ENCODE measurements at places on chromosomes 12 and 14.

DNA sequence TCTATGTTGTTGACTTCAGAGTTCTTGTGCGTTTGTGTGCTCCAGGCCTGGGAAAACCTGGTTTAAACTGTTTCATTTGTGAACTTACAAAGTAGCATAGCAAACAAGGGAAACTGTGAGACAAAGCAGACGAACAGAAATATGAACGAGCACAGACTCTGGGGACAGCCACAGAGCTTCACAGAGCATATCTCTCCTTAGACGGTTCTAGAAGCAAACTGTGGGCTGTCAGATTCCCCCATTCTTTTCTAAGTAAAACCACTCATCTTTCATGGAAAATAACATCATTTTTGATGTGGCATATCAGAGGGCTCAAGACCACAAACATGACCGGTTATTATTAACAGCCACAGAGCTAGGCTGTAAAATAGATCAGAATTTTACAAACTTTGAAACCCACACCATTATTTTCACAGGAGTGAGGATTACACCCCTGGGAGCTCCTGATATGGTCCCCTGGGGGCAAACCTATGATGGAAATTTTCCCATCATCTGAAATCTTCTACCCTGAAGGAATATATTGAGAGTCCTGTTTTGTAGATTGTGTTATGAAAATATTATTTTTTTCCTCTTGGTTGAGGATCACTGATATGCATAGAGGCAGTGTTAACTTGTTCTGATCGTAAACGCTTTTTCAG lies 102.0 kb downstream of the ADGRD1 start:
- no peak for DNase-seq

DNA sequence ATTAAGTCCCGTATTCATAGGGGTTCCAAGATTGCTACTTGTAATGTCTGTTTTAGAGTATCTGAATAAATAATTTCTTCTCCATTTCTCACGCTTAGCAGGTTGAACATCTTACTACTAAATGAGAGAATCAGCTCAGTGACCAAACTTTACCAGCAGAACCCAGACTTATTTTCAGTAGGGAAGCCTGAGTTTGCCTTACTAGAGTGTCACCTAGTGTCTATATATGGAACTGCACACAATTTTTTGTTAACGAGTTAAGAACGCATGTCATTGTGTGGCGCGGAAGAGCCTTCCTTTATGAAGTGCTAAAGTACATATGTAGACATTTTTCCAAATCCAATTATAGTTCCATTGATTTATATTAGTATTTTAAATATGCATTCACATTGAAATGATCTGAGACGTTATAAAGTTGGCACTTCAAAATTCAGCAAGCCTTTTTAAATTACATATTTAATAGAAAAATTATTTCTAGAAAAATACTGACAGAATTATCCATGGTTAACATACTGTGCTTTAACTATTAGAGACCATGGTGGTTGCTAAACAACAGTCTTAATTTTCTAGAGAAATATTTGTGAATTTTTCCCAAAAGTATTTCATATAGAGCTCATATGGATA lies 88.3 kb downstream of the RPS29 start:
- DNase-seq = peak; percentile 43

- no peak for DNase-seq
Observed at GRCh38 chr12:110782094-110782493, 39.4 kb upstream of the PPP1CC start.

GRCh38 chr14:41062826-41063225 lies 543.9 kb upstream of the LRFN5 start:
- DNase-seq = peak; percentile 5

DNA sequence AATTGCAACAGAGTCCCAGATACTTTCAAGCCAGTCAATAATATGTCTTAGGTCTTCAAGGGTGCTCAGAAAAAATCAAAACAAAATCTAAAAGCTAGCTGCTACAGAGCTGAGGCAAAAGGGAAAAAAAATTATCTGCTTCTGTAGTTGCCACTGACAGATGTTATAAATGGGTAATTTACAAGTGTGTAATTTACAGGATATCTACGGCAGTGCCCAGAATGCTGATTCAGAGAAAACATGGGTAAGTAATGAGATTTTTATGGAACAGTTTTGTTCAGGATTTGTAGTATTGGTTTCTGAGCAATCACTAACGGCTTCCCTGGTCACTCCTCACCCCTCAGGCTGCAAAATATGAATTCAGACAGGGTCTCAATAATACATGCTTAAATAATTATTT lies 234.1 kb downstream of the GALC start:
- no peak for DNase-seq

GRCh38 chr14:35043046-35043445 lies 3.0 kb upstream of the FAM177A1 start:
- DNase-seq = no peak

DNA sequence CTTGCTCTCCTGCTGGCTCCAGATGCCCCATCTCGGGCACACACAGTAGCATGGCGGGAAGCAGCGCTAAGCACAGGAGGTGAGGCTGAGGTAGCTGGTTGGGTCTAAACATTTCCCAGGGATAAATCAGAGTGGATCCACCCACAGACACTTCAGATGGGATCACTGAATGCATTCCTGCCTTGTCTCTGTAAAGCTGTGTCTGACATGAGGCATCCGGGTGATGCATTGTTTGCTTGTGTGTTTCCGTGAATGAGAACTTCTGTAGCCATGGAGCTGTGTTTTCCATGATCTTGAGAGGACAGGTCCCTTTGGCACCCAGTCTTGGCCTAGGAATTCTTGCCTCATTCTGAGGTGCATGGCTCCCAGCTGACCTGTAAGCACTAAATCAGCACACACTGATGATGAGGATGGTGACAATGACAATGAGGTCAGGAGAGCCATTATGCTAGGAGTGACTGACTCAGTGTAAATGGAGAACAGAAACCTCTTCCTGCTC lies 6.7 kb upstream of the KRT75 start:
- peak; percentile 14 for DNase-seq
